ENCODE measurements at places on chromosomes 5 and 9.

GRCh38 chr5:55865831-55866230, 14.7 kb downstream of the IL31RA start:
- no peaks in the 10 kb centered on the region for H3K27me3 ChIP-seq
- H3K4me1 ChIP-seq = no peaks in the 10 kb centered on the region
- no peaks in the 10 kb centered on the region for H3K36me3 ChIP-seq
- H3K27ac ChIP-seq = no peak overlapping the region

GRCh38 chr5:7794823-7795222, 56.1 kb downstream of the CFAP90 start:
- no peak overlapping the region for H3K27ac ChIP-seq
- DNase-seq = no peak
- H3K4me3 ChIP-seq = no peak overlapping the region
- peaks cover 18% of the 10 kb centered on the region for H3K4me1 ChIP-seq
- H3K36me3 ChIP-seq = no peaks in the 10 kb centered on the region
- no peaks in the 10 kb centered on the region for H3K27me3 ChIP-seq

GRCh38 chr5:181024245-181025064, 15.6 kb upstream of the BTNL9 start:
- no peaks in the 10 kb centered on the region for H3K27me3 ChIP-seq
- no peaks in the 10 kb centered on the region for H3K36me3 ChIP-seq
- H3K4me1 ChIP-seq = no peaks in the 10 kb centered on the region
- no peak overlapping the region for H3K27ac ChIP-seq
- no peak overlapping the region for H3K4me3 ChIP-seq

DNA sequence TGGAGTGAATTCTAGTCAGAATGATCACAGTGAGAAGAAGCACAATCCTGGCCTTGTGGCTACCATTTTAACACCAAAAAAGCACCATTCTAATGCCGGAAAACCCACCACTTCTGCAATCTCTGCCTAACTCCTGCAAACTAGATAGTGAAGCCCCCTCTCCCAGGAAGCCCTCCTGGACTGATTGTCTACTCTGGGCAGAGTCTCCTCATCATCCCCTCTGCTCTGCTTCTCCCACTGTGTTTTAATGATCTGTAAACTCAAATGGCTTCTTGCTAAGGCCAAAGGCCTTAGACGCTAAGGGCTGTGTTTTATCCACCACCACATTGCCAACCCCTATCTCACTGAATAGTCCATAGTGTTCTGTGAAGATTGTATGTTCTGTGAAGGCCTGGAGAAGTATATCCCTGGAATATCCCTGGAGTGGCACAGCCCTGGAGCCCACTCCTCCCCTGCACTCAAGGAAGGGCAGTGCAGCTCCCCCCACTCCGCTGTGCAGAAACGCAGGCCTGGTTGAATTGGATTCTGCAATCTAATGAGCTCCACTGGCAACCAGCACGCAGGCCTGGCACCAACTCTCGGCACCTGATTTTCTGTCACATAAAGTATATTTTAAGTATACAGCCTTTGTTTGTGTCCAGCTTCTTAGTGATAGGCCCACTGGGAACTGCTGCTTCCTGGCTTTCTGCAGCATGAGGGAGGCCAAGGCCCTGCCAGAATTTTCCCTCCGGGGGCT, 126.3 kb downstream of the ATPSCKMT start:
- no peaks in the 10 kb centered on the region for H3K4me1 ChIP-seq
- H3K4me3 ChIP-seq = no peak overlapping the region
- no peaks in the 10 kb centered on the region for H3K27me3 ChIP-seq
- no peak overlapping the region for H3K27ac ChIP-seq
- no peaks in the 10 kb centered on the region for H3K36me3 ChIP-seq
- no peak for DNase-seq

- no peak for DNase-seq
- no peak overlapping the region for H3K4me3 ChIP-seq
- no peaks in the 10 kb centered on the region for H3K27me3 ChIP-seq
- H3K4me1 ChIP-seq = no peaks in the 10 kb centered on the region
- H3K36me3 ChIP-seq = no peaks in the 10 kb centered on the region
Measured at GRCh38 chr9:72276429-72276828, 88.6 kb downstream of the ZFAND5 start.

Measured in tibial nerve (tissue), 4 donors.